ENCODE measurements at places on chromosomes 4 and X.

DNA sequence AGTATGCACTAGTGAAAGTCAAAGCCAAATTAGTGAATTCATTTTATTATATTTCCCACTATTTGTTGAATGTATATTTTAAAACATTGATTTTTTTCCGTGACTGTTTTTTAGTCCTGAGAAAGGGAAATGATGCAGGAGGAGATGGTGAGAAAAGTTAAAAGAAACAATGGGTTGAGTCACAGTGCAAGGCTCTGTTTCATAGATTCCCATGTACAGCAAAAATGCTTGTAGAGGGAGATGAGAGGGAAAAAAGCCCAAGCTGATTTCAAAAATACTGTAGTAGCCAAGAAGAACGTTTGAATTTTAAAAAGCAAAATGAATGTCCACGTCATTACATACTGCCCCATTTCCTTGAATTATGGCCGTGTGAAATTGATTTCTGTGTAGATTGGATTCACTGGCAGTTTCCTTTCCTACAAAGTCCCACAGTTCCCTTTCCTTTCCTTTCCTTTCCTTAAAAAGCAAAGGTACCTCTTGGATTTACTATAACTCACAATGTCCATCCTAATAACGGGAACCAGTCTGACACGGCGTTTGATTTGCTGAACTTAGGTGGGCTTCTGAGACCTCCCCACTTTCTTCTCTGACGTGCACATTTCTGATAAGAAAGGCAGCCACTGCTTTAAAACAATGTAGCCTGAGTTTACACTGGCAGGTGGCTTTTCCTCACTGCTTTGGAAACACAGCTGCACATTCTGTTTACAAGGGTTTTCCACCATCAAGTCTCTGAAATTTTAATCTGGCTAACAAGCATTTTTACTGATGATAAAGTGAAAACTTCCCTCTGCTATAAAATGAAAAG, 63.7 kb downstream of the SPCS3 start:
- DNase-seq = no peak

GRCh38 chrX:65679071-65679540, 11.7 kb downstream of the MSN start:
- DNase-seq = no peak

DNA sequence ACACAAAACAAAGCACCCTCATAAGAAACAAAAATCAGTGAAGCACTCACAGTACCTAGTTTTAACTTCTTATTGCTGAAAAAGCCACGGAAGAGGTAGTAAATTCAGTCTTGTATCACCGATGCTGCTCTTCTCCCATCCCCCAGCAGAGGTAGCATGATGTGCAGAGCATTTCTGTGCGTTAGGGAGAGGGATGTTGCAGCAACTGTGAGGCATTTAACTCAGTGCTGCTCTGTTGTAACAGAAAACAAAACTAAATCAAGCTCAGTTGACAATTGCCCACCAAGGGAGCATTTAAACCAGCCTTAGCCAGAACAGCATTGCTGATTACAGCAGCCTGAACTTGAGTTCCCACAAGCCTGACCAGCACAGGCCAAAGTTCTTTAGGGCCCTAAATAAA, 1279.7 kb upstream of the ADGRL3 start:
- no peak for DNase-seq

GRCh38 chr4:185256446-185256845, 47.0 kb downstream of the SNX25 start:
- DNase-seq = no peak

GRCh38 chrX:19361701-19362100, 18.0 kb downstream of the PDHA1 start:
- DNase-seq = no peak

- DNase-seq = no peak
Observed at GRCh38 chr4:39596971-39597370, 41.7 kb downstream of the SMIM14 start.

DNA sequence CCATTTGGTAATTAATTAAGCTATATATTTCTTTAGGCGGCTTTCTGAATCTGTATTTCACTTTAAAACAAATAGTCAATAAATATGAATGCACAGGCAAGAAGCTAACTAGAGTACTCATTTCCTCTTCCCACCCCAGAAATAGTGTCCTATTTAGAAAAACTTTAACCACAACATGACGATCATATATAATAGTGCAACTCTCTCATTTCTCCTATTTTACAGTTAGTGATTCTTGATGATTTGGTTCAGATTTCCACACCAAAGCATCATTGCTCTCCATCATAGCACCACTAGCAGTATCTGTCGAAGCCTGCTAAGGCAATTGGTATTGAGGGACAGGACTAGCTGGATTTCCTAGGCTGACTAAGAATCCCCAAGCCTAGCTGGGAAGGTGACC, 184.0 kb upstream of the GALNTL6 start:
- peak; percentile 31 for DNase-seq

DNA sequence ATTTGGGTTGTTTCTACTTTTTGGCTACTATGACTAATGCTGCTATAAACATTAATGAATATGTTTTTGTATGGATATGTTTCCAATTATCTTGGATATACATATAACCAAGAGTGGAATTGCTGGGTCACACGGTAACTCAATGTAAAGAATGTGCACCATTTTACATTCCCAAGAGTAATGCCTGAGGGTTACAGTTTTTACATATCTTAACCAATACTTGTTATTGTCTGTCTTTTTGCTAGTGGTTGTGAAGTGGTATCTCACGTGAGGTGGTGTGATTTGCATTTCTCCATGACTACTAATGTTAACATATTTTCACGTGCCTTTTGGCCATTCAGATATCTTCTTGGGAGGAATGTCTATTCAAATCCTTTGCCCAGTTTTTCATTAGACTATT, 200.3 kb upstream of the MAB21L2 start:
- no peak for DNase-seq

GRCh38 chrX:118839334-118839958, 15.8 kb downstream of the ZCCHC12 start:
- peak; percentile 20 for DNase-seq

DNA sequence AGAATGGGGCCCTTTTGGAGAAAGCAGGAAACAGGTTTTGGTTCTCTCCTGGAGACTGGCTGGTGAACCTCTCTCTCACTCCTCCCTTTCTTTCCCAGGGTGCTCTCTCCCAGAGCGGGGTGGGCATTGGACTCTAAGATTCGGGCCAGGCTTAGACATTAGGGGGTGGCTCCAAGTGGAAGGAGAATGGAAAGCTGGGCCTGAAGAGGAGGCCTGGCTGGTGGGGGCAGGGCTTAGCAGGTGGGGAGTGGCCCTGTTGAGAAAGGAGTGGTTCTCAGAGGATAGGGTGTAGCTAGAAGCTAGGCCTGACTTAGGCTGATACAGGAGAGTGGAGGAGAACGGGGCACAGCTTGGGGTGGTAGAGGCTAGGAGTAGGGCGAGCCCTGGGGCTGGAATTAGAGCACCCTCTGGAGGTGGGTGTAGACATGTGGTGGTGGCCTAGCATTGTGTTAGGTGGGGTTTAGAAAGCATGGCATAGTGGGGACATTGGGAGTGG, 5.7 kb downstream of the PLP2 start:
- DNase-seq = no peak

DNA sequence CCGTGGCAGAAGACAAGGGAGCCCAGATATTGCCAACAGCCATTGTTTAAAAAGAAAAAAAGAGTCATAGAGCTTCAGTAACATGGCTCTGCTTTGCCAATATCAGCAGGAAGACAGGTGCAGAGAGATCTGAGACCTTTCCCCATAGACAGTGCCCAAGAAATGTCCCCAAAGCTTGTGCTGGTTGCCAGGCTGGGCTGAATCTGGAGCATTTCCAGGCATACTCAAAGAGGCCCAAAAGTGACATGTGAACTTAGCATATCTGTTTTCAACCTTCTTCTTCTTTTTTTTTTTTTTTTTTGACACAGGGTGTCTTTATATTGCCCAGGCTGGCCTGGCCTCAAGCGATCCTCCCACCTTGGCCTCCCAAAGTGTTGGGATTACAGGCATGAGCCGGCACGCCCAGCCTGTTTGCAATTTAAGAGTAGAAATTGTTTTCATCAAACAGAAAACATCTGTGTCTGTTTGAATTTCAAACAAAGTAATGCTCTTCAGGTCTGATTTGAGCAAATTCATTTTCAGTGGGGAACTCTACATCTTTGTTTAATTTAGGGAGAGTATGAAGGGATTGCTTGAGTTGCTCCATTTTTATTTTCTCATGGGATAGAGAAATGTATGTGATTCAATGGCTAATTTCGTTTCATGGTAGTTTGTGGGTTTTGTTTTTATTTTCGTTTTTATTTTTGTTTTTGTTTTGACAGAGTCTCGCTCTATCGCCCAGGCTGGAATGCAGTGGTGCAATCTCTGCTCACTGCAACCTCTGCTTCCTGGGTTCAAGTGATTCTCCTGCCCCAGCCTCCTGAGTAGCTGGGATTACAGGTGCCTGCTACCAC, 56.6 kb upstream of the RBM47 start:
- peak; percentile 51 for DNase-seq

GRCh38 chr4:159828687-159829086, 725.8 kb downstream of the RAPGEF2 start:
- no peak for DNase-seq

GRCh38 chr4:105092768-105093167, 53.9 kb upstream of the TET2 start:
- no peak for DNase-seq

DNA sequence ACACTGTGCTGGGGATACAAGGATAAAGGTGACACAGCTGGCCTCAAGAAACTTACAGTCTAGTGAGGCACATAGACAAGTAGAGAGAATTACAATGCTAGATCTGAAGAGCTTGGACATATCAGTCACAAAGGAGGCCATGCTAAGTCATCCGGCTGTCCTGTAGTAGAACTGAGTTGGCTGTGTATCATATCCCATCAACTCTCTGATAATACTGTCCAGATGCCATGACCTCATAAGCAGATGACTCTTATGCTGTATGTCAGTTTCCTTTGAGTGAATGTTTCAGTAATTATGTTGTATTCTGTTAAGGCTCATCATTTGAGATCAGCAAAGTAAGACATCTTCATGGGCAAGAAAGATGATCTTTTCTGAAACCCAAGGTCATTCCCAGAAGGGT, 442.9 kb downstream of the MID1IP1 start:
- no peak for DNase-seq

GRCh38 chr4:155795991-155796390, 37.2 kb downstream of the GUCY1B1 start:
- DNase-seq = peak; percentile 46

DNA sequence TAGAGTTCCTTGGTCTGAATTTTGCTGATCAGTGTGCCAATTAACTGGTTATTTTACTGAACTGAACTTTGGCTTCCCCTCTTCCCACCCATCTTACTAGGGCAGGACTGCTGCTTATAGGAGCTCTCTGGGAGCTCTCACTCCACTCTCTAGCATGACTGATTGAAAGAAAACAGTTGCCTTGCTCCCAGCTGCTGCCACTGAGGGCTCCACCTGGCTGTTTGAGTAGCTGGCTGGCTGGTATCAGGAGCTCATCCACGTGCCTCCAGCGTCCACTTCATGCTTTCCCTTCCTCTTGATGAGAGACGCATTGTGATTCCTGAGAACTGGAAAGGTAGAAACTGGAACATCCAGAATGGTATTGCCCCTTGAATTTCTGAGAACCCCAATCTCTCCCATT, 73.0 kb upstream of the KLHL13 start:
- DNase-seq = no peak

DNA sequence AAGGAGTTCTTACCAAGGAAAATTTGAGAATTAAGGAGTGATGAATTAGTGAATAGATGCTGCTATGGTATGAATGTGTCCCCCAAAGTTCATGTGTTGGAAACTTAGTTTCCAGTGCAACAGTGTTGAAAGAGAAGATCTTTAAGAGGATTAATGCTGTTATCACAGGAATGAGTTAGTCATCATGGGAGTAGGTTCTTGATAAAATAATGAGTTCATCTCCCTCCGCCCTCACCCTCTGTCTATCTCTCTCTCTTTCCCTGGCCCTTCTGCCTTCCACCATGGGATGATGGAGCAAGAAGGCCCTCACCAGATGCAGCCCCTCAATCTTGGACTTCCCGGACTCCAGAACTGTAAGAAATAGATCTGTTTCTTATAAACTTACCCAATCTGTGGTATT, 38.3 kb upstream of the KLHL8 start:
- no peak for DNase-seq

DNA sequence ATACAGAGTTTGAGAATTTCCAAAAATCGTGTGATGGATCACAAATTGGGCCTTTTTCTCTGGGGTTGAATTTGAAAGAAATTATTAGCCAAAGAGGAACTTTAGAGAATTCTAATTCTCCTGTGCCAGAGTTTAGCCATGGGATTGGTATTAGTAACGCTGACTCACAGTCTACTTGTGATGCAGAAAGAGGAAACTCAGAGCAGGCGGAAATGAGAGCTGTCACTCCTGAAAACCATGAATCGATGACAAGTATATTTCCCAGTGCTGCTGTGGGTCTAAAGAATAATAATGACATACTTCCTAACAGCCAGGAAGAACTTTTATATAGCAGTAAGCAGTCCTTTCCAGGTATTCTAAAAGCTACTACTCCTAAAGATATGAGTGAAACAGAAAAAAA, 64.9 kb downstream of the N4BP2 start:
- peak; percentile 30 for DNase-seq

DNA sequence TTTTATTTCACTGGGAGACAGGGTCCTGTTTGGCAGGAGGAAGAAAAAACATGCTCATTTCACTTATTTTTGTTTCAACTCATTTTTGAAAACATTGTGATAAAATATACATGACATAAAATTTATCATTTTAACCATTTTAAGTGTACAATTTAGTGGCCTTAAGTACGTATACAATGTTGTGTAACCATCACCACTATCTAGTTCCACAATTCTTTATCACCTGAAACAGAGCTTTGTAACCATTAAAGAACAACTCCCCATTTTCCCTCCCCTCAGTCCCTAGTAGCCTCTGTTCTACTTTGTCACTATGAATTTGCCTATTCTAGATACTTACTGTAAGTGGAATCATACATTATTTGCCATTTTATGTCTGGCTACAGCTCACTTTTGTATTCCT, 143.8 kb downstream of the GPAT3 start:
- no peak for DNase-seq

DNA sequence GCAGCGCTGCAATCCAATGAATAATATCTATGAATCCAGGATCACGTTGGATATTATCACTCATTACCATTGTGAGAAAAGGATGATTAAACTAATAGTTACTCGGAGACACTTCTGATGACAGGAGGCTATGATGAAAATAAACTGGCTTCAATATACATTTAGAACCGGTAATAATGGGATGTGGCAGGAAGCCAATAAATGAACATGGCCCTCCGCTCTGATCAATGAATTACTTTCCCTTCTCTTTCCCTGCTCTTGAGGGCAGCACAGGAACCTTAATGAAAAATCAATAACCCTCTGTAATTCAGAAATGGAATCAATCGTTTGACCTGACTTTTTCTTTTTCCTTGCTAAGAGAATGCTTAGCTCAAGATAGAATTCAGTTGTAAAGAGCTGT, 103.9 kb upstream of the PAQR3 start:
- no peak for DNase-seq

GRCh38 chrX:21645431-21645830, 12.7 kb downstream of the KLHL34 start:
- DNase-seq = no peak

- no peak for DNase-seq
Observed at GRCh38 chr4:36177946-36178345, 66.4 kb downstream of the ARAP2 start.

DNA sequence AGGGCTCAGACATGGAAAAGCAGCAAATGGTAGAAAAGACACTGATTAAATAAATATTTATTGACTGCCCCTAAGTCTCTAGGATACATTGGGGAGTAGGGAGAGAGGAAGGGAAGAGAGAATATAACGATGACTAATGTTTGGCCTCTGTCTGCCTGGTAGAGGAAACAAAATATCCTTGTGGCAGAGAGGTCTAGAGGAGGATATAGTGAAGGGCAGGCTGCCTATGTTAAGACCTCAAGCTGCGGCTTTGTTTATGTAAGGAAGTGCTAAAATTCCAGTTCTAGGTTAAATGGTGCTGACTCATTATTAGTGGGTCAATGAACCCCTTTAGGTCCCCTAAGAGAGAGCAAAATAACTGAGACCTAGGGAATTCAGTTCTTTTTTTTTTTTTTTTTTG, 427.3 kb upstream of the FTHL17 start:
- DNase-seq = no peak

Measured in GM12865 (cell line).